Activated CD8-positive, alpha-beta memory T cell treated with anti-CD3 and anti-CD28 coated beads for 1 hour (primary cell): ENCODE measurements at places on chromosomes 4 and X.
A peak's percentile ranks its signal among the peaks of the same experiment; 100 is the strongest.

- no peak for DNase-seq
These were observed 9.9 kb downstream of the ARHGAP36 start for GRCh38 chrX:131067846-131068745.

DNA sequence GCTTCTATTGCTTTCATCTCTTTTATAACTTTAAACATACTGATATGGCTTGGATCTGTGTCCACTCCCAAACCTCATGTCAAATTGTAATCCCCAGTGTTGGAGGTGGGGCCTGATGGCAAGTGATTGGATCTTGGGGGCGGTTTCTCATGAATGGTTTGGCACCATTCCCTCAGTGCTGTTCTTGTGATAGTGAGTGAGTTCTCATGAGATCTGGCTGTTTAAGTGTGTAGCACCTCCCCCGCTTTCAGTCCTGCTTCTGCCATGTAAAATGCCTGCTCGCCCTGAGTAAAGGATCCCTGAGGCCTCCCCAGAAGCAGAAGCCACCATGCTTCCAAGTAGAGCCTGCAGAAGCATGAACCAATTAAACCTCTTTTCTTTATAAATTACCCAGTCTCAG lies 17.7 kb downstream of the MND1 start:
- no peak for DNase-seq

GRCh38 chr4:133921280-133922195 lies 280.1 kb downstream of the PABPC4L start:
- no peak for DNase-seq

DNA sequence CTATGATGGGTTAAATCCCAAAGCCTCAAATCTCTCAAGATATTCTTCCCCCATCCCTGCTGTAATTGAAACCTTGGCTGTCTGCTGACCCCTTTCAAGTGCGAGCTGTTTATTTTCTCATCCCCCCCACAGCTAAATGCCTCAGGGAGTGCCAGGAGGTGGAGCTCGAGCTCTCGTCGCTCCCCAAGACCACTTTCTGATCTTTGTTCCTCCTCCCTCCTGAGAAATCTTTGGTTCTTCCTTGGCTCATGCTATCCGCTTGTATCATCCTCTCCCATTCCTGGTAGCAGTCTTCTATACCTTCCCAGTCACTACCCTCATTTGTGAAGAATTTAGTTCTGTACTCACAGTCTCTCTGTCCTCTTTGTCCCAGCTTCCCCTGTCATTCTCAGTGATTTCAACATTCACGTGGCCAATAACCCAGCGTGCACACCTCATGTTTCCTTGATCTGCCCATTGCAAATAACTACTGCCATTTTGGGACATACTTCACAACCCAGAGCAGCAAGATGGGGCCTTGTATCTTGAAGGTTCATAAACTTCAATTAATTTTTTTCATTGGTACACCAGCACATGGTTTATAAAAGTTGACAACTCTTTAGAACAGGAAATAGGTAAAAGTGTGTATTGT lies 9.2 kb upstream of the SLC25A43 start:
- no peak for DNase-seq

GRCh38 chrX:34557733-34558132 lies 99.4 kb downstream of the TMEM47 start:
- DNase-seq: no peak

DNA sequence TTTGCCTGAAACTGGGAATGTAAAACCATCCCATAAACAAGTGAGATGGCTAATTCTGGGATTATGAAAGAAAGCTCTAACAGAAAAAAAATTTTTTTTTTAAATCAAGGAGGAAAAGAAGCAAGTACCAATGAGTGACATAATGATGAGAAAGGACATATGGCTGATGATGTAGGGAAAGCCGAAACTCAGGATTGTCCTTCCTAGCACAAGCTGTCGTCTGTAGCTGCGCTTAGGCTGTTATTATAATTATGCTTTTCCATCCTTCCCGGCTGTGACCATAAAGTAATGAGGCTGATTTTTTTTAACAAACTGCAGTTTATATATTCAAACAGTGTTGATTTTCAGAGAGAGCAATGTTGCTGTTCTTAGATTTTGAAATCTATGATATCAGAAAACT lies 209.8 kb upstream of the NOCT start:
- no peak for DNase-seq

- DNase-seq: no peak
These were observed 670.7 kb downstream of the PCDH7 start for GRCh38 chr4:31390849-31391248.

DNA sequence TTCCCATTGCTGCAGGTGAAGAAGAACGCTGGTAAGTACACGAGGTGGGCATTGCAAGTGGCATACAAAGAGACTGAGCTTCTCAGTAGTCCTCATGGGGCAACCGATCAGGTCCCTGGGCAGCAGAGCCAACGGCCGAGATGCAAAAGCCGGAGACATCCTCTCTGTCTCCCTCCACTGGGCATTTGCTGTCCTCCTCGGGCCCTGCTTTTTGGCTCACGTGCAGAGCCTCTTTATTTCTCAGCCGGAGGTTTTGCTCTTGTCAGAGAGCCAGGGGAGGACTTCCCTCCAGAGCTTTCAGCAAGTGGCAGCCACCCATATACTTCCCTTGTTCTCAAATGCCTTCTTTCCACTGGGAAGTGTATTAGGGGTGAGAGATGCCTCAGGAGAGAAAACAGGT lies 18.0 kb downstream of the STARD8 start:
- DNase-seq: no peak

- no peak for DNase-seq
These were observed 26.0 kb upstream of the SETD7 start for GRCh38 chr4:139582044-139582443.

GRCh38 chrX:123340696-123341095 lies 156.6 kb downstream of the GRIA3 start:
- DNase-seq: no peak

GRCh38 chr4:157080605-157081004 lies 4.7 kb downstream of the GLRB start:
- DNase-seq: no peak

GRCh38 chr4:6235012-6235411 lies 34.6 kb upstream of the WFS1 start:
- DNase-seq: no peak

GRCh38 chr4:42478509-42478908 lies 81.2 kb downstream of the SHISA3 start:
- no peak for DNase-seq

- DNase-seq: no peak
These were observed 300.9 kb downstream of the FAM47A start for GRCh38 chrX:33831211-33831610.

DNA sequence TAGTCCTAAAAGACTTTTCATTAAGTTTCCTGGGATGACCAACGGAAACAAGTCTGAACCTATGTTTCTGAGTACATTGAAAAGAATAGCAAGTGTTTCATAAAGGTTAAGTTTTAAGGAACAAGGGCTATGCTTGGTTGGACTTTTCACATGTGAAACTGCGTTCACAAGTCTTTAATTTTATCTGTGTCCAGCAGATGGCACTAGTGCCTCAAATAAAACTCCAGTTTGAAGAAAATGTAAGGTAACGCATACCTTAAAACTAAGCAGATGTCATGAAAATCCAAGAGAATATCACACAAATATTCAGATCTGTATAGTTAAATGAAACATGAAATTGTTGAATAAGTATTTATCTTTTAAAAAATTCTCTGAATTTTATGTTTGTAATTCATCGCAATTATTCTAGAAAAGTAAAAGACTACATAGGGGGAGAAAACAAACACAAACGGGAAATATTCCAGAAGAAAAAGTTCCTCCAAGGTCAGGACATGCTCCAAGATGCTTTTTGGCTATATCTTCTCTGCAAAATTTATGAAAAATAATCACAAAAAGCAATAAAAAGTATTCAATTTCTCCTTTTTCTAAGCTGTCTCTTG lies 89.6 kb upstream of the MAD2L1 start:
- no peak for DNase-seq

- DNase-seq: no peak
These were observed 45.5 kb downstream of the GLRB start for GRCh38 chr4:157121401-157121800.

GRCh38 chr4:6909113-6909969 lies at the start of gene TBC1D14:
TBC1D14 (plus strand) TSS chr4:6909826; CDS start chr4:6923390, 13,564 bp downstream.
- DNase-seq: peak; percentile 57

DNA sequence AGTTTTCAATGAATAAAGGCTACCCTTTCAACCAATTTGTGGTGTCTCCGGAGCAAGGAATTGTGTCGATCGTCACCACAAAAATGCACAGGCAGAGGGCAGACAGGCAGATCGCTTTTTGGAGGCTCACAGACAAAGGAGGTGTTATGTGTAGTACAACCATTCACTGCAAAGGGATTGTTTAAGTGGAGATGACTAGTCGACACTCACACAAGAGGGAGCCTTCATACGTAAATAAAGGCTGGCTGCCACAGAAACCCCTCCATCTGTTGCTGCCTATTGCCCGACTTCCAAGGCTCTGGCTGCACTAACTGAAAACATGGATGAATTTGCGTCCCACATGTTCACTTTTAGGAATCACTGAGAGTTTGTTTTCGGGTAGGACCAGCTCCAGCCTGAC lies 281.1 kb downstream of the NKX6-1 start:
- no peak for DNase-seq

DNA sequence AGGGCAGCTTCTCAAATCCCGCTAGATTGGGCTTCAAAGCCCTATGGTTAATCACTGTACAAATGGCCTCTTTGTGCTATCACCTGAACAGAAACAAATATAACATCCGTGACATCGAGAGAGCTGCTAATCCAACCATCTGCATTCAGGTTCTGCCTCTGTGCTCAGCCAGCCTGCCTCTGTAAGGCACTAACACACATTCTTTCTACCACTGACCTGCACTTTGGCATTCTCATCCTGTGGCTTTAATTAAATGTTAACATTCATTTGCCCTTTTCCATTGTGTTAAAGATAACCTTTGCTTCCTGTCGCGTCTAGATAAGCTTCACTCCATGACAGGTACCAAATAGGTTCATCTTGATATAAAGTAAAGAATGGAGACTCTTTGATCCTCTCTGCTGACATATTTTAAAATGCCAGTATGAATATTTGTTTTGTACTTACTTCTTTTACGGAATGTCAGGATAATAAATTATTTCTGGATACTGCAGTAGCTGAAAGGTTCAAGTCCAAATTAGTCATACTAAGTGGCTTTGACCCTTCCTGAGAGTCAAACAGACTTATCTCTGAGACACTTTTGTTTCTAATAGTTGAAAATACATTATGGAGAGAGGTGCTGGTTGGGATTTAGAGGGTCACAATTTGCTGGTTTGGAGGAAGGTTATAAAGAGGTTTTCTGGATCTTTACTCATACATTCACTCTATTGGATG lies 505.7 kb downstream of the PACRGL start:
- DNase-seq: no peak

DNA sequence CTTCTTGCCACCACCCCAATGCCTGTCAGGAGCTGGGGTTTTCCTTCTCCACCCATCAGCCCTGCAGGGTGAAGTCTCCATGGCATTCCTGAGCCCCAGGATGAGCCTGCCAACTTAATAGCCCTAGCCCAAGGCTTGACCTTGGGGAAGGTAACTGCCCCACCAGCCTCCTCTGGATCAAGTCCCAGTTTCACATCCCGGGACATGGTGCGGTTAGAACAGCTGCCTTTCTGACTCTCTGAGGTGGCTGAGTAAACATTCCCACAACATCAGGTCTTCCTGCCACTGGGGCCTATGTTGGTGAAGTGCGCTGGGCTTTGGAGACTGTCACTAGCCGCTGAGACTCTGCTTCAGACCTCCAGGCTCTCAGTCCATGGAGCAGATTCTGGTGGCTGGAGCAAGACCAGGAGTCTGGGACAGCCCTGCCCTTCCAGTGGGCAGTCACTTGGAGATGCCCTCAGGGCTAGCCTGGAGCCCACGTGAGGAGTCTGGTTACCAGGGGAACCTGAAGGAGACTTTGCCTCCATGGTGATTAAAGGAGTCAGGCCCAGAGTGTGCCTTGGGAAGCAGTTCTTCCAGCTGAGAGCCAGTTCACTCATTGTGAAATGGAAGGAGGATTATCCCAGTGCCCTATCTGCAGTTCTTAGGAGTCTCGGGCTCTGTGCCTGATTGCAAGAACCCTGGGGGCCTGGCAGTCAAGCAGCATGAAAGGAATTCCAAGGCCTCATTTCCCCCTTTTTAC lies 56.8 kb downstream of the SMIM20 start:
- DNase-seq: no peak

DNA sequence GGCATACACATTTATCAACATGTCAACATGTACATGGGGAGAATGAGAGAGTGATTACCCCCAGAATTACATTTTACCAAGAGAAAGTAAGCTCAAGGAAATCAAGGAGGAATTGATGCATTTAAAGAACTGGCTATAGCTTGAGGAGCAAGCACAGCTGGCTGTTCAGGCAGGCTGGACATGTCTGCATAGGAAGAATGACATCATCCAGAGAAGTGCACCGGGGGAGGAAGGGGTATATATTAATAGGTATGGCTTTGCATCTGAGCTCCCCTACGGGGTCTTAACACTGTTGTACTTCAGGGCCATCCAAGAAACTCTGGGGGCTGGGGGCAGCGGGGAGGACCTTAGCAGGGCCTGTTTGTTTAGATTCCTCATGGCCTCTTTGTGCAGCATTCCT lies 222.4 kb upstream of the VCX start:
- DNase-seq: no peak

GRCh38 chrX:53376888-53377287 lies 45.6 kb downstream of the SMC1A start:
- DNase-seq: no peak

GRCh38 chrX:30530606-30531005 lies 47.0 kb downstream of the TASL start:
- DNase-seq: no peak

DNA sequence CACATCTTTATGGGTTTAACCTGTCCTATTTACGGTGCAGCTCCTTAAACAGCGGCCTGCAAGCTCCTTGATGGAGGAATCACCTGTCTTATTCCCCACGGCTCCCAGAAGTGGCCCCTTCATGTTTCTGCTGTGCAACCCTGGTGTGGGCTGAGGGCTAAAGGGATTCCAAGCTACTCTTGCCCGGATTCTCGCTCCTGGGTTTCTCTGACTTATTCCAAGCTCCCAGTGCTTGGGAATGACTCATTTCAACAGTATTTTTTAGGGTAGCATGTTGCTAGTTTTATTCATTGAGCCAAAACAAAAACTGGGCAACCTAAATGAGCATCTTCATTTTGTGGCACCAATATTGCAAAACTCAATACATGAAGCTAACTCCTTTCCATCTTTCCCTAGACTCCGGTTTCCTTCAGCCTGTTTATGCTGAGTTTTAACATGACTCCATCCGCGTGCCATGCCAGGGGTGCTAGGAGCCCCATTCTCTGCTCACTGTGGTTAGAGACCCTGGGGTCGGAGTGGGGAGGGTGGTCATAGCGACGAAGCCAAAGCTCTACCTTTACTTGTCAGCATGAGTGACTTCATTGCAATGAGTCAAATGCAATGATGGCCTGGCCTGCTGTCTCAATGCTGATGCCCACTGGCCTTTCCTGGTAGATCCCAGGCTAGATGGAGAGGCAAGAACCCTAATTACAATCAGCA lies 349.7 kb downstream of the NR3C2 start:
- DNase-seq: no peak

- DNase-seq: no peak
These were observed 276.1 kb downstream of the GASK1B start for GRCh38 chr4:157896726-157897125.

GRCh38 chr4:118788911-118789310 lies 47.0 kb downstream of the SEC24D start:
- DNase-seq: no peak
